ENCODE measurements at places on chromosomes 4 and X.
A peak's percentile ranks its signal among the peaks of the same experiment; 100 is the strongest.

DNA sequence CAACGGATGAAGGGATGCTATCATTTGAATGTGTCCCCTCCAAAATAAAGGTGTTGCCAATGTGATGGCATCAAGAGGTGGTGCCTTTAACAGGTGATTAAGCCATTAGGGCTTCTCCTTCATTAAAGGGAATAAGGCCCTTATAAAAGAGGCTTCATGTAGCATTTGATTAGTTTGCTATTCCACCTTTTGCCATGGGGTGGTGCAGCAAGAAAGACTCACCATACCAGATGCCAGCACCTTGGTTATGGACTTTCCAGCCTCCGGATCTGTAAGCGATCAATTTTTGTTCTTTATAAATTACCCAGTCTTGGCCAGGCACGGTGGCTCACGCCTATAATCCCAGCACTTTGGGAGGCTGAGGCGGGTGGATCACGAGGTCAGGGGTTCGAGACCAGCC is 7.9 kb upstream of the SLC25A43 start:
- DNase-seq, result no peak

DNA sequence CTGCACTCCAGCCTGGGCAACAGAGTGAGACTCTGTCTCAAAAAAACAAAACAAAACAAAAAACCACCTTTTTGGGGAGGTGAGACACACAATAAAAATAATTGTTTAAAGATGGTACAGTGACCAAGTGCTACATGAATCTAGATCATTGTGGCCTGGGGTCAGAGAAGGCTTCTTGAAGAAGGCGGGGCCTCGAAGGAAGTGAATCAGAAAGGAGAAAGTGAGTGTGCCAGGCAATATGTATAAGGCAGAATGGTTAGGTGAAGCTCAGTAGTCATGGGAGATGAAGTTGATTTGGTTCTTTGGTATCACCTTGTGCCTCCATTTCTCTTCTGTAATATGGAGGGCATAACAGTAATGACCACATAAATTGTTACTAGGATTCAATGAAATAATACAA is 58.9 kb downstream of the DOCK11 start:
- no peak for DNase-seq

DNA sequence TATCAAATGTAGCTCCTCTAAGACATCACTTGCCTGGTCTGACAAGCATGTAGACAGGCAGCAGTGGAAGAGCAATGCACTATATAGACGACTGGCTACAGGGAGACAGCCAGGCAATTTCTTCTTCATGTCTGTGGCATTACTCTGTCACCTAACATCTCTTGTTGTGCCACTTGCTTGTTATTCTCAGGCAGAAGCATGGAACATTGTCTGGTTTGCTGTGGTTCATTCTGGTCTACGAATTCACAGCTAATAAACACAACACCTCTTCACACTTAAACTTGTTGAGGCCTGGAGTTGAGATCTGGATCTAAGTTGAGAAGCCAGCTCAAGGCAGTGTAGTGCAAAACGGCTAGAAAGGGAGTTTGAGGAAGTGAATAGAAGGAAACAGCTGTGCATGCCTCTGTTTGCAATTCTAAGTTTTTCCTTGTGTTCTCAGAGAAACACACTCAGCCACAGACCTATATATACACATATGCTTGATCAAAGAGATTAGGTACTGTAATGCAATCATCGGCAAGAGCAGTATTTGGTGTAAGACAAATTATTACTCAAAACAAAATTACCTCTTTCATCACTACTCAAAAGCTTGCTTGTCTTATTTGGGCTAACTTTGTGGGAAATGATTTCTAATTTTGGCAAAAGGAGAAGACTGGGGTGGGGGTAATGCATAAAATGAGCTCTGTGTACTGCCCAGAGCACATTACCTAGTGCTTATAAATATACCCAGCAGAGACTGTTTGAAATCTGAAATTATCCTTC is 243.8 kb downstream of the PPP3CA start:
- DNase-seq, result no peak

DNA sequence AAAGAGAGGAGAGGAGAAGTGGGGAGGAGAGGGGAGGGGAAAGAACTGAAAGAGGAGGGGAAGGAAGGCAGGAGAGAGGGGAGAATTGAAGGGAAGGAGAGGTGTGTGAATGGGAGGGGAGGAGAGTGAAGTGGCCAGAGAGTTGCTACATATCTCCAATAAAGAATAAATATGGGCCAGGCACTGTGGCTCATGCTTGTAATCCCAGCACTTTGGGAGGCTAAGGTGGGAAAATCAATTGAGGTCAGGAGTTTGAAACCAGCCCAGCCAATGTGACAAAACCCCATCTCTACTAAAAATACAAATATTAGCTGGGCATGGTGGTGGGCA is 482.4 kb downstream of the NAF1 start:
- no peak for DNase-seq

DNA sequence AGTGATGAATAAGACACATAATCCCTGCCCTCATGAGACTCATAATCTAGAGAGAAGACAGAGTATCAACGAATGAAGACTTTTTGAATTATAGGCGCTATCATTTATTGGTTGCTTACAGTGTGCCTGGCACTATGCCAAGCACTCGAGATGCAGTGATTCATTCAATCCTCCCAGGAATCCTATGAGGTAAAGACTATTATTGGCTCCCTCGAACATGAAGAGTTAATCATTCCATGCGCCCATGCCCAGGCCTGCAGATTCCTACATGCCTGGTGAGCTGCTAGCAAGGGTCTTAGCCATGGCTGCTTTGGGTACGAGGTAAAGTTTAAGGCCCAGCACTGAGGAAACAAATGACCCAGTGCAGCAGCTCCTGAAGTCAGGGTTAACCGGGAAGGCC is 47.0 kb downstream of the TEX13B start:
- DNase-seq, result peak; percentile 10

- no peak for DNase-seq
Measured at GRCh38 chr4:7530082-7530481, 95.4 kb upstream of the PSAPL1 start.

DNA sequence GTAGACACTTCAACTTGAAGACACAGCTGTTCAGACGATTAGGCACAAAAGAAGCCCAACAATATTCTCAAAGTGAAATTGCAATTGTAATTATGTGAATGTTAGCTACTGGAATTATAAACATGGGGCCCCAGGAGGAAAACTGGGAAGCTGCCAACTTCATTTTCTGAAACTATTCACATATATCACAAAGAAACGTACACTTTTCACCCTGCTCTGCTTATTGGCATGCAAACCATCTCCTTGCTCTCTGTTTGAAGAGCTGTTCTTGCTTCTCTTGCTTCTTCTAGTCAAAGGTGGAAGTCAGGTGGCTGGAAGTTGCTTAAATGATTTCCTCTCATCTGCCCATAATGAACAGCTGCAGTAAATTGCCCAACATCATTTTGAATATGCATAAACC is 320.1 kb downstream of the CFAP299 start:
- DNase-seq, result no peak

DNA sequence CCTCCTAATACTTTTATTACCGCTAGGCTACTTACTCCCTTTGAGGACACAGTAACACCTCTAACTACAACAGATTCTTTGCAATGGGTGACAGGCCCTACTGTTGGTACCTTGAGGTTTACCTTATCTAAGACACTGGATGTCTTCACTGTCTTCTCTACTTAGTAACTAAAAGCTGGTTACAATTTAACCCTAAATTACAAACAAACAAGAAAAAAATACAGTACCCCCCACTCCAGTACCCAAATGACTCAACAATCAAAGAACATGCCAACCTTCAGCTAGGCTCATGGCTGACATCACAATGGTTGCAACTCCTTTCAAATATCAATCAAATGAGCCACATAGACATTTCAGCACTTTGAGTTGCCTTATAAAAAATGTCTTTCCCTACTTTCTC is 198.0 kb downstream of the GUCY2F start:
- DNase-seq, result no peak

- no peak for DNase-seq
Measured at GRCh38 chrX:69179380-69179911, 14.2 kb upstream of the PJA1 start.

- no peak for DNase-seq
Measured at GRCh38 chr4:47530801-47531200, 45.7 kb downstream of the ATP10D start.

GRCh38 chr4:94408549-94409374 is 43.0 kb upstream of the PDLIM5 start:
- DNase-seq, result peak; percentile 73
